ENCODE measurements at places on chromosomes 7 and 10.

DNA sequence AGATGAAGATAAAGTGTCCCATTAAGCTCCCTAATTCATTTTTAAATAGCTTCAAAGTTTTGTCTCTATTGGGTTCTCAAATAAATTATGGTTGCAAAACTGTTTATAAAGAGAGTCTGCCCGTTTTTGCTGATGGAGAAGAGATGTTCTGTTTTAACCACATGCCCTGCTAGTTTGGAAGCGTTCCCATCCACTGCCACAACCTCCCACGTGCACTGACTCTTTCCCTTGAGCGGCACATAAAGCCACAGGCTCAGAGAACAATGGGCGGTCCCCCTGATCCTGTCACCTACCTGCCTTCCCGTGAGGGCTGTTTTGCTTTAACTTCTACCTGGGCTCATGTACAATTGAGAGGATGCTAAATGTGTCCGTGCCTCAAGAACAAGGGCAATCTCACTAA is 65.5 kb downstream of the CPVL start:
- no peak for DNase-seq

DNA sequence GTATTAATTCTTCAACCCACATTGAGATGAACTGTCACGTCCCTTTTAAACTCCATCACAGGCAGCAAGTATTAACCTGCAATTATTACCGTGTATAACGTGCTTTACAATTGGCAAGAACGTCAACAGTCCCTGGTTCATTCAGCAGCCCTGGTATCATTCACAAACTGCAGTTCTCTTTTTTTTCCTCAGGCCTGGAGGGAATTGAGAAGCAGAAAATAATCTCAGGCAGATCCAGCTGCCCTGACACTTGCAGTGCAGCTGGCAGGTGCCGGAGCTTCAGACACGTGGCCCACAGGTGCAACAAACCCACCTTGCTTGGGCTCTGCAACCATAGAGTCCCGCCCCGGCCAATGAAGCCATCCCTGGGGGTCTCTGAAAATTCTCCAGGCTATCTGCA is 137.3 kb downstream of the PLXNA4 start:
- DNase-seq: no peak

DNA sequence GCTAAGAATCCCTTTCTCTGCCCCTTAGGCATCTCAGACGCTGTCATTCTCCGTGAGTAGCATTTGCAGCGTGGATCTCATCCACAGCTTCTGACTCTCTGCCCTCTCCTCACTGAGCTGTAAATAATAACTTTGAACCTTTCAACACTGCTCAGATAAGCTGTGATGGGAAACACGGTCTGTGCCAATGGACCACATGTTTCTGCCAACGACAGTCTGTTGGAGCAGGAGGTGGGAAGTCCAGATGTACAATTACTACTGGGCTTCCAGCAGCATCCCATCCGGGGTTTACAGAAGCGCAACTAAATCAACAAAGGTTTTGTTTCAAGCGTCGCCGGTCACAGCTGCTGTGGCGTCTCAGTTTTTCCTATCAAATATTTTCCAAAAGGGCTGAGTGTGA is 1110.6 kb downstream of the TYW1 start:
- no peak for DNase-seq

GRCh38 chr10:104437226-104437625 is 83.6 kb downstream of the CFAP58 start:
- no peak for DNase-seq

DNA sequence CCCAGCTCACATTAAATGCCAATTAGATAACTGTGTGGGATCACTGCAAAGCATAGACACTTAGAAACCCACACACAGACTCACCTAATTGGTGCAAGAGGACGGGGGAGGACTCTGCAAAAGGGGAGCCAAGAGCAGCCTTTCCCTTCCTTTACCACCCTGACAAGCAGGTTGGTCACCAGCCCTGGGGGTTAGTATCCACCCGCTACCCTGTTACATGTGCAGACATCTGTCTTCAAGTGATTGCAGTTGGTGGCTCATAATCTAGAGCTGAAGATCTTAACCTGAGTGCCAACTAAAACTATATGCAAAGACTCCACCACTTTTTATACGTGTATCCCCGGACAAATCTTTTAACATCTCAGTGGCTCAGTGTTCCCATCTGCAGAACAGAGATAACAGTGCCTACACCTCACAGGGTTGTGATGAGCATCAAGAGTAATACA is 56.9 kb downstream of the SORBS1 start:
- DNase-seq: no peak

GRCh38 chr7:32887395-32887794 is 4.2 kb downstream of the KBTBD2 start:
- DNase-seq: no peak

GRCh38 chr10:87860816-87861403 is 2.4 kb downstream of the KLLN start:
- no peak for DNase-seq

Data from stimulated activated CD4-positive, alpha-beta T cell treated with anti-CD3 and anti-CD28 coated beads, Interleukin-12 subunit alpha, Interleukin-12 subunit beta, amount 100 ng/mL, for 48 hours (primary cell).